ENCODE measurements at places on chromosomes 12 and 14.

- DNase-seq: no peak
Observed at GRCh38 chr14:101017209-101017608, 113.7 kb upstream of the RTL1 start.

- DNase-seq: no peak
Observed at GRCh38 chr12:119838826-119839600, 38.1 kb downstream of the CIT start.

DNA sequence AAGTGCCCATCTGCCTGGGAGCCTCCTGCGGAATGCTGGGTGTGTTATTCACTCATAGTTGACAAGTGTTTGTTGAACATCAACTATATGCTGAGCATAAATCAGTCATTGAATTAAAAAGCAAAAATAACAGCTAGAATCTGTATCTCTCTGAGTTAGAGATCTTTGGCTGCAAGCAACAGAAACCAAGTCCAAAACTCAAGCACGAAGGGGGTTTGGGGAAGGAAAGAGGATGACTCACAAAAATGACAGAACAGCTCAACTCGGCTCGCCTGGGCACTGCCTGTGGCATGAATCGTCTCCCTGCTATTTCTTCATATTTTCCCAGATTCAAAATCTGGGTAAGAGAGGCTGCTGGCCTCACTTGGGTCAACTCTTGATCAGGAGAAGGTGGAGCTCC lies 72.6 kb upstream of the NCOR2 start:
- DNase-seq: no peak

DNA sequence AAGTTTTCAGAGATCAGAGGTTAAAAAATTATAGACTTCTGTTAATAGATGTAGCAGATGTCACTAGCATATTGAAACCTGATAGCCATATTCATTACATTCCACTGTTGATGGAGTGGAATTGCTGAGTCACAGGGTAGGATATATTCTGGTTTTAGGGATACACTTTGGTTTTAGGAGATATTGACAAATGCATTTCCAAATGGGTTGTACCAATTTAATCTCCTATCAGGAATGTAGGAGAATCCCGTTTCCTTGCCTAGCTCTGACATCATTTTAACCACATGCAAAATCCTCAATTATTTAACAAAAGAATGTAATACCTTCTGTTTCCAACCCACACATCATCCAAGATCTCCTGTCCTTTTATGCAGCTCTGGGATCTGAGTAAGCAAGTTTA lies 30.7 kb upstream of the ESR2 start:
- DNase-seq: no peak

DNA sequence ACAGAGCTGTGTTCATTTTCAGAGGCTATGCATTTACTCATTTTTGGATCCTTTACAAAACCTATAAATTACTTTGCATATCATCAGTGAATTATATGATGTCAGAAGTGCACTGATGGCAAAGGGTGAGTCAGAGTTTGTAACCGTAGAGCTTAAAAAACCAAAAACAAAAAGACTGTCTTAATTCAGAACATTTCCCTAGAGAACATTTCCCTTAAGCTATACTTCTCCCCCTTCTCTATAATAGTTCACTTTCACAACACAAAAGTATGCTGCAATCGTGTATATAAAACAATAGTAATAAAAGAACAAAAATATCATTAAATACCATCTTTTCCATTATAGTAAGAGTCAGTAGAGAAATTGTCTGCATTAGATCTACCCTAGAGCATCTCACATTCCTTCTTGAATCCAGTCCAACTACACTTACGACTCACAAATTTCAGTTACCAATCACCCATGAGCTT lies 934.9 kb downstream of the LRFN5 start:
- DNase-seq: no peak

DNA sequence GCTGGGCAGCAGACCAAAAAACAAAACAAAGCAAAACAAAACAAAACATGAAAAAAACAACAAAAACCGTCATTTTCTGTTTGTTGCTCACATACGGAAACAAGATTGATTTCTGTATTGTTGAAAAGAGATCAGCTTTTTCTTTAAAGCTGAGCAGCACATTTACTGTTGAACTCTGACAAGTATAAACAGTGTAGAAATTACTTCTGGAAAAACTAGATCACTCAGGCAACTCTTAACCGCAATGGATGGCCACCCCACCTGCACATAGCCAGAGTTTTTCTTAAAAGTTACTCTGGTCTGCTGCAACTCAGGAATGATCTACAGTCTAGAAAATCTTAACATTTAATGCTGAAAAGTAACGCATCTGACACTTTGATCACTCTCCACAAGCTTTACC lies 80.9 kb downstream of the PPM1H start:
- DNase-seq: no peak

DNA sequence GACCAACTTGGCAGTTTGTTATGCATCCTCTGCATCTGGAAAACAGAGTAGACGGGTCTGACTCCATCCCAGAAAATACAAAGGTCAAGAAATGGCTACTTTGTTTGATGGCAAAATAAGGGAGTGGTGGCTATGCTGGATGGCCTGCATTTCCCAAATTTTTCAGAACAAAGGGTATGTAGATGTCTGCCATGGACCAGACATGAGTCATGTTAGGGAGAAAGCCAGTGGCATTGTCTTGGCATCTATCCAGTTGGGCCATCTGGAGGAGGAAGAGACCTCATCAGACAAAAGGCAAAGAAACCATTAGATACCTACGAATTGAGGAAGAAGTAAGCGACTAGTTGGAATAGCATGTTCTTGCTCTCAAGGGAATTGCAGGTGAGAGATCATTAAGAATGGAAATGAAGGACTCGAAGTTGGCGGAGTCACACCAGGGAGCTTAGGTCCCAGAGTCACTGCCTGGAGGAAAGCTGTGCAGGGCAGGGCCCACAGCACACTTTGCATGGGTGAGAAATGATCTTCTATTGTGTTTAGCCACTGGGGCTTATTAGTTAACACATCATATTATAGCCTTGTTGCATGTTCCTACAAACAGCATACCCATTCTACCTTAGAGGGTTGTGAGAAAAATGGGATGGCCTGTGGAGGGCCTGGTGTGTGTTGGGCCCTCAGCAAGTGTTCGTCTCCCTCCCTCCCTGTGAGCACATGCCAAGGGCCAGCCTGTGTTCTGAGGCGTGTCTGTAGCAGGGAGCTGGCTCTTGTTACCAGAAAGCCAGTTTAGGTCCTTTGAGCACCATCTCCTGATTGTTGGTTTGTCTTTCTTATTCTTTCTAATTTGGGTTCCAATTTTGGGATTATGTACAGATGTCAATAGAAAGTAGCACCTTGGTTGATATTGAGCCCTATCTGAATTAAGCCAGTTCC lies 119.4 kb downstream of the KTN1 start:
- DNase-seq: no peak

- DNase-seq: peak; percentile 65
Observed at GRCh38 chr12:111529424-111530368, 69.4 kb downstream of the ATXN2 start.

GRCh38 chr12:109655578-109655977 lies 58.0 kb upstream of the FAM222A start:
- no peak for DNase-seq

DNA sequence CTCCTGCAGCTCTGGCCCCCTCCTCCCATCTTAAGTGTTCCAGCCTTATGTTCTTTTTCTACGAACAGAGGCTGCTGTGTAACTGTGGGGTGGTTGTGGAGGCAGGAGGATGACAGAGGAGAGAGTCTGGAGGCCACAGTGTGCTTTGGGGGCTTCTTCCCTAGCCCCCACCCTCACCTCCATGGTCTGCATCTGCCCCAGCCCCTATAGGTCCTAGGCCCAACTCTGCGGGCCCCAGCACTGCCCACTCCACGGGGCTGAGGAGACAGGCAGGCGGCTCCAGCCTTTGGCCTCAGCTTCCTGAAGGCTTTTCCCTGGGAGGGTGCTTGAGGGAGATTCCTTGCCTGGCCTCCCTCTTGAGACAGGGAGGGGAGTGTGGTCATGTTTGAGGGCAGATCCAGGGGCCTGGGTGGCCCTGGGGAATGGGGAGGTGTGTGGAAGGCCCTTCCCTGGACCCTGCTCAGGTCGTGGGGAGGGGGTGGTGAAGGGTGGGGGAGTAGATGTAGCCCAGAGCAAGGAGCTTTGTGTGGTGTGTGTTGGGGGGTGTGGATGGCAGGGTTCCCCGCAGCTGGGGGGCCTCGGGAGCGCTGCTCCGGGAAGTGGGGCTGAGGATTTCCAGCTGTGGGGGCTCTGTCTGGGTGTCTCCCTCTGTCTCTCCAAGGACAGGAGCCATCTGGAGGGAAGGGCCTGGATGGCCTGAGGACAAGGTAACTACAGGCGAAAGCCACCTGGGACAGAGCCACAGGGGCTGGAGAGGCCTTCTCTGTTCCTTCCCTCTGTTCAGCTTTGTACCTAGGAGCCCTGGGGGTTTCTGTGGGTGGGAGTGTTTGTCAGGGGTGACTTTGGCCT lies 1.1 kb downstream of the SMIM41 start:
- DNase-seq: no peak

GRCh38 chr14:89267163-89267562 lies 149.9 kb downstream of the FOXN3 start:
- no peak for DNase-seq

GRCh38 chr14:46323404-46323762 lies 328.2 kb downstream of the RPL10L start:
- no peak for DNase-seq

DNA sequence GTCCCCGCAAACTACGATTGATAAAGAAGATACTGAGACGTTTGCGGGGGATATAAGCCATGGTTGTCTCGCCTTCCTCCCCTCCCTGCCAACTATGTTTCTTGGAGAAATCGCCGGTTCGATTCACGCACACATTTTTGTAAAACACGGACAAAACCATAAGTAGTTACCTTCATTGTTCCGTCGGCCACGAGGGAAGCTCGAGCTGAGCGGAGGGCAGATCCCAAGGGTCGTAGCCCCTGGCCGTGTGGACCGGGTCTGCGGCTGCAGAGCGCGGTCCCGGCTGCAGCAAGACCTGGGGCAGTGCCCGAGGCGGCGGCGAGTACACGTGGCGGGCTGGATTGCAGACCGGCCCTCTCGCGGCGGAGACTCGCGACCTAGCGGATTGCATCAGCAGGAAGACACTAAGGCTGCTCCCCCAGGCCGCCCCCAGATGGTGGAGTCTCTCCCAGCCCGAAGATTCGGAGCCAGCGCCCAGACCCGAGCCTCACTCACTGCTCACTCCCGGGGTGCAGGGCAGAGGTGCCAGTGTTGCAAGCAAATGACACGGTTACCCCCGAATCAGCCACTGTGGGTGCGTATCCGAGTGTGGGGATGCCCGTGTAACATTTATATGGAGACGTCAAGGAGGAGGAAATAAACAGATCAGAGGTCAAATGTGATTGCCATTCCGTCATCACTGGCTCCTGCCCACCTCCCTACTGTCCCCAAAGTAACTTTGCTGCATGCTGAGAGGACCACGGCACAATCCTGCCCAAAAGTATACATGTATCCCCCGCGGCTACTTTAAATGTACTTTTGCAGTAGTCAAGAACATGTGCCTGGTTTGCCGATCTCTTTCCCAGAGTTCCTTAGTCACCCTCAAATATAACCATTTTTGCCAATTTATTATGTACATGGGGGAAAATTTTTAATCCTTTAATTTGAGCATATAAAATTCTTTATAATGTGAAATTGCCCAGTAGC lies at the start of gene BCAT1:
BCAT1 (minus strand) TSS at position 345 of the 966 bp plus-strand sequence; CDS start at position 176, 169 bp downstream.
- peak; percentile 38 for DNase-seq

GRCh38 chr12:115623764-115624334 lies 653.6 kb downstream of the MED13L start:
- DNase-seq: no peak

GRCh38 chr12:15599266-15600037 lies 189.7 kb downstream of the EPS8 start:
- no peak for DNase-seq

- no peak for DNase-seq
Observed at GRCh38 chr14:75183225-75183624, 6.8 kb upstream of the TMED10 start.

- DNase-seq: no peak
Observed at GRCh38 chr12:56339158-56339422, 406 bp downstream of the IL23A start.

GRCh38 chr12:96456265-96456974 lies 33.0 kb upstream of the CFAP54 start:
- no peak for DNase-seq

DNA sequence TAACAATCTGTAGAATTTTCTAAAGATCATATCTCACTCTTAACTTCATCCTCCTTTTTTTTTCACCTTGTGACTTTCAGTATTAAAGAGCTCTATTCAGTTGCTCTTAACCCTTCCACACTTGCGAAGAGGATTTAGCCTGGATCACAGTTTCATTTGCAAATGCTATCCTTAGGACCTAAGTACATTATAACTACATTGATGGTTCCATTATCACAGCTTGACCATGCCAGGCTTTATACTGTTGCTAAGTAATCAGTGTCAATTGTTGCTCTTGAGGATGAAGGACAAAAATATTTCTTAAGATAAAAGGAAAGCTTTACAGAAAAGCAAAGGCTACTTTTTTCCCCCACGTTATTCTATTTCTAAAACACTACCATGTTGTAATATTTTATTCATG lies 122.2 kb downstream of the PDZRN4 start:
- DNase-seq: no peak

GRCh38 chr14:63045612-63046320 lies 508 bp upstream of the KCNH5 start:
- no peak for DNase-seq

DNA sequence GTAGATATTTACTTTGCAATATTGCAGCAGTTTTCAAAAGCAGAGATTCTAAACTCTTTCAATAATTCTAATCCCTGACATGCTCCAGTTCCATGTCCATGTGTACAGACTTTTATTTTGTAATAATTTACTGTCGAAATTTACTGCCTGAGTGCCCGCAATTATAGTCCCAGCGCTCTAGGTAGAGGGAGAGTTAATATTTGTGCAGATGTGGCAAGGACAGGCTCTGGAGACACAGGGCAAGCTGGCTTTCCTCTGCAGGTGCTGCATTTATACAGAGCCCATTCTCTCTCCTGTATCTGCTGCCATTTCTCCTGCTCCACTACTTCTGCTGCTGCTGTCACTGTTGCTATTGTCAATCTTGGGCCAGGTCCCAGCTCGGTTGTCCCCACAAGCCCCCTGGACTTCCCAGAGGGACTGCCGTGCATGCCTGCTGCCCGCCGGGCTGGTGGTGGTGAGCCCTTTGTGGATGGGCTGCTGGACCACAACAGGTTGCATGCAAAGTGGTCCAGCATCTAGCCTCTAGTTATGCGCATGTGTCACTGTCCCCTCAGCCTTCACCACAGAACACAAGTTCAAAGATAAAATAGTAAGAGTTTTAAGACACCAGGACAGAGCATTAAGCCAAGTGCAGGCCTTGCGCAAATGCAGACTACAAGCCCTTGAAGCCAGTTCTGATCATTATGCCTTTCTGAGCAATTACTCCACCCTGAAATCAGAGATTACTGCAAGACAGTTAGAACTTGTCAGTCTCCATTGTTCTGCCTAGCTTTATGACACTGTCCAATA lies 40.8 kb upstream of the CSRP2 start:
- no peak for DNase-seq
